ENCODE measurements at places on chromosomes 2 and 18.
A peak's percentile ranks its signal among the peaks of the same experiment; 100 is the strongest.

DNA sequence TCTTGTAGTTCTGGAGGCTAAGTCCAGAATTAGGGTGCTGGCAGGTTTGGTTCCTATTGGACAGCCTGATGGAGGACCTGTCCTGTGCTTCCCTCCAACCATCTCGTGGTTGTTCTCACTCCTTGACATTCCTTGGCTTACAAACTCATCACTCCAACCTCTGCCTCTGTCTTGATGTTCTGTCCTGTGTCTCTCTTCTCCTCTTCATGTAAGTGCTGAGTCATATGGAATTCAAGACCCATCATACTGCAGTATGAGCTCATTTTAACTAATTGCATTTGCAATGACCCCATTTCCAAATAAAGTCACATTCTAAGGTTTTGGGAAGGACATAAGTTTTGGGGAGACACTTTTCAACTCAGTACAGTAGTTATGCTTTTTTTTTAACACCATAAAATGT is 374.7 kb downstream of the TRIB2 start:
- no peak for DNase-seq

- peak; percentile 80 for DNase-seq
These were observed 237.5 kb downstream of the LDLRAD4 start for GRCh38 chr18:13455960-13456481.

- DNase-seq: no peak
These were observed 79.9 kb upstream of the ARHGAP28 start for GRCh38 chr18:6649421-6650126.

- DNase-seq: no peak
These were observed 88.6 kb upstream of the B3GNT7 start for GRCh38 chr2:231306791-231307393.

- DNase-seq: no peak
These were observed 334.6 kb upstream of the VRK2 start for GRCh38 chr2:57711991-57712390.

DNA sequence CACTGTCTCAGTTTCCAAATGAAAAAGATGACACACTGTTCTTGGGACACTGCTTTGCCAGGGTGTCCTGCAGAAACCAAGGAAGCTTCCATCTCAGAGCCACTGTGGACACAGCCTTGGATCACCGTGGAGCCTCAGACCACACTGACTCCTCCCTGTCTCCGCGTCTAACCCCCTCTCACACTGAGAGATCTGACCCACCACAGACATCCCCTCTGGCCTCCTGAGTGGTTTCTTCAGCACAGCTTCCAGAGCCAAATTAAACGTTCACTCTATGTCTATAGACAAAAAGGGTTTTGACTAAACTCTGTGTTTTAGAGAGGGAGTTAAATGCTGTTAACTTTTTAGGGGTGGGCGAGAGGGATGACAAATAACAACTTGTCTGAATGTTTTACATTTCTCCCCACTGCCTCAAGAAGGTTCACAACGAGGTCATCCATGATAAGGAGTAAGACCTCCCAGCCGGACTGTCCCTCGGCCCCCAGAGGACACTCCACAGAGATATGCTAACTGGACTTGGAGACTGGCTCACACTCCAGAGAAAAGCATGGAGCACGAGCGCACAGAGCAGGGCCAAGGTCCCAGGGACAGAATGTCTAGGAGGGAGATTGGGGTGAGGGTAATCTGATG is 113.4 kb upstream of the PKDCC start:
- DNase-seq: no peak

GRCh38 chr2:172093416-172094293 is 8.3 kb downstream of the DLX1 start:
- no peak for DNase-seq

GRCh38 chr18:29163596-29163995 is 986.7 kb upstream of the CDH2 start:
- DNase-seq: no peak

DNA sequence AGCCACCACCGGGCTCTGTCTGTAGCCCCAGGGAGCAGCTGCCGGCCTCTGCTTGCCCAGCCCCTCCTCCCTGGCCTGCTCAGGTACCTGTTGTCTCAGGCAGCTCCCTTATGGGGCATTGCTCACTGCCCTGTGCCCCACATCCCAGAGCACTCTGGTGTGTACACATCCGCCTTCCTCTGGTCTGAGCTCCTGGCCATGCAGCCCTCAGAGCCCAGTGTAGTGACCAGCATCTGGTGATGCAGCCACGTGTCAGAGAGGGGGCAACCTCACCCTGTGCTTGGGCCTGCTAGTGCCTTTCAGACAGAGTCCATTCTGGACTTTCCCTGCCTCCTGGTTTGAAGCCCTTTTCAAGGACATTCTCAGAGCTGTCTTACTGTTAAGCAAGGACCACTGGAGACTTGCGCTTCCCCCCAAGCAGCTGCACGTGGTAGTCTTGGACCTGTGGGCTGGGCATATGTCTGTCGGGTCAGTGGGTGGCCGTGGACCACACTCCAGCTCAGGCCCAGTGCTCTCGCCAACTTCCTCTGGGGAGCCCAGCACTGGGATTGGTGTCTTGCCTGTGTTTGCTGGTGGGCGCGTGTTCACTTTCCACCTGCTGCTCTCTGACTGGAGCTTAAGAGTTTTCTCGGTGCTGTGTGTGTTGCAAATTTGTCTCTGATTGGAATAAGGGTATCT is 30.7 kb downstream of the DGKD start:
- peak; percentile 50 for DNase-seq

GRCh38 chr2:42048299-42049220 is 739 bp downstream of the PKDCC start:
- DNase-seq: no peak

GRCh38 chr2:42298132-42298531 is 62.9 kb downstream of the COX7A2L start:
- no peak for DNase-seq

DNA sequence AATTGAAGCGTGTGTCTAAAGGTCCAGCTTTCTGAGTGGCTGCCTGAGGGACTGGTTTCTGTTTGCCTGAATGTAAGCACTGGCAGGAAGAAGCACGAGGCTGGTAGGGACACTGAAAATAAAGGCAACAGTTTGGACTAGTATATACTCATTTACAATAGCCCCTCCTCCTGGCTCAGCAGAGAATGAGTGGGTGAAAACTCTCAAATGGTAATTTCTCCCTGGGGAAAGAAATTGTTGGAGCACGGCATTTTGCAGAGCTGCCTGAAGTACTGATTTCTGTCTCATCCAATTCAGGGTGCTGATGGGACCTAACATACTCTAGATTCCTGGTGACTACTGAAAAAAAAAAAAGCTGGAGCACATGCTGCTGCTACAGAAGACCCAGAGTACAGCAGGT is 17.3 kb upstream of the SPP2 start:
- DNase-seq: no peak

DNA sequence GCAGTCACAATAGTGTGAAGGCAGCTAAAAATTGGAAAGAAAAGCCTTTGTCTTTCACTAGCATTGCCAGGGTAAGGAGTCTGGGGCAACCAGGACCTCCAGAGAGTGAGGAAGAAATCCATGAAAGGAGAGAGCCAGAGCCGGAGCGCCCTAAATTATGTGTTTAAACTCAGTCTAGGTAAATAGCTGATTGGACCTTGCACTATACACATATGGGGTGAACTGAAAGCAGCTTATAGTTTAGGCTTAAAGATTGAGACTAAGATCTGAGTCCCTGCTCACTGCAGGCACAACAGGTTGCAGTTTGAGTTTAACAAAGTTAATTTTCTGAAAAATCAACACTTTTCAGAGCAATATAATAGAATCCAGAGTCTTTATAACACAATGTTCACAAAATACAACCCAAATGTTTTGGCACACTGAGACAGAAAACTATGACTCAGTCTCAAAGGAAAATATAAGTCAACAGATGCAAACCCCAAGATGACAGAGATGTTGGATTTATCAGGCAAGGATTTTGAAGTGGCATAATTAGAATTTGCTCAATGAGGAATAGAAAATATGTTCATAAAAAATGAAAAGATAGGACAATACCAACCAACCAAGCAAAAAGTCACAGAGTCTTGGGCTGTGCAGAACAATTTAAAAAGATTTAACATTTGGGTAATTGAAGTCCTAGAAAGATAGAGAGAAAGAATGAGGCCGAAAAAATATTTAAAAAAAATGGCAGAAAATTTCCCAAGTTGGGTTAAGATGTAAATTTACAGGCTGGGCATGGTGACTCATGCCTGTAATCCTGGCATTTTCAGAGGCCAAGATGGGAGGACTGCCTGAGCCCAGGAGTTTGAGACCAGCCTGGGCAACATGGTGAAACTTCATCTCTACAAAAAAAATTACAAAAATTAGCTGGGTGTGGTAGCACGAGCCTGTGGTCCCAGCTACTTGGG is 39.6 kb downstream of the DOK1 start:
- DNase-seq: no peak
